ENCODE measurements at places on chromosomes 7 and 10.

- DNase-seq: peak; percentile 40
Observed at GRCh38 chr7:116218051-116218645, 7.8 kb downstream of the TES start.

GRCh38 chr10:86253091-86254072 is 113.2 kb downstream of the GRID1 start:
- DNase-seq: no peak

DNA sequence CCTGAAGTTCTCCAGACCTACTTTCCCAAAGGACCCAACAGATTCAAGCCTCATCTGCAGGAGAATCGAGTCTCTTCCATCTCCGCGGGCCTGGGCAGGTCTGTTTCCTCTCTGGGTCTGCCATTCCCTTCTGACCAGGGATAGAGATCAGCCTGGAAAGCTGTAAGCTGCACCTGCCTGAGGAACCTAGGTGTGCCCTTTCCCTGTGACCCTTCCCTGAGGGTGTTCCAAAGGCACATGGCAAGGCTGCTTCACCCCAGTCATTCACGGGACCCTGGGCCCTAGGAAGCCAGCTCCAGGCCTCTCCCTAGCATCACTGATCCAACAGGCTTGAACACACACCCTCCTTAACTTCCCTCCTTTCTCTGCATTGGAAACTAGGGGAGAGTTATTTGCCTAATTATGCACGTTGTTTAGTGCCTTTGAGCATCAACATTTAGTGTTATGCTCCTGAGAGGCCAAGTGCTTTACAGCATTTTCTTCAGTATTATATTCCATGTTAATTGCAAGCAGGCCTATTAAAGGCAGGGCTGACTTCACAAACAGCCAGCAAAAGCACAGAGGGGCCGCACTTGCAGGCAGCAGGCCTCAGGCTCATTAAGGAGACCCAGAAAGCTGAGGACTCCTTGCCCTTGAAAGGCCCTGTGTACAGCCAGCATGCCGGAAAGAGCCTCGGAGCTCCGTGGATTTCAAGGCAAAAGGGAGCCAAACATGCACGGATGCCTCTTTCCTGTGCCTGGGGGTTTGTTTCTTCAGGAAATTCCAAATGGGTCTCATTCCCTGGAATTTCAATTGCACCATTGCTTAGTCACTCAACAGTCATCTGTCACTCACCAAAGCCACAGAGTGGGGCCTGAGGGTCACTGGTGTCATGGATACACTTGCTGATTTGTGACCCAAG is 91.0 kb upstream of the FAM20C start:
- peak; percentile 54 for DNase-seq

DNA sequence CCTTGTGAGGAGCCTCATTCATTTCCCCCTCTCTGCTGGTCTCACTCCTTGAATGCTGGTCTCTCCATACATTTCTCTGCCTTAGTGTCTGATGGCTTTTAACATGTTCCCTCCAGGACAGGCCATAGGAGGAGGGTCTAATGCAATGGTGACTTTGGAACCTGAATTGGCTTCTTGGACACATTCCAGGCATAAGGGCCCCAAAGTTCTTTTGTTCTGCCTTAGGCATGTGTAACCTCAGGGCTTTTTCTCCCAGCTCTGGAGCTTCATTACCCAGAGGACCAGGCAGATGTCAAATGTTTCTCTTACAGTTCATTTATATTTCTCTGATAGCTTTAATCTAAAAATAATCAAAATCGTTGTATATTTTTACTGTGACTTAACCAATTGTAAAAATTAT is 162.6 kb downstream of the SDK1 start:
- DNase-seq: no peak

DNA sequence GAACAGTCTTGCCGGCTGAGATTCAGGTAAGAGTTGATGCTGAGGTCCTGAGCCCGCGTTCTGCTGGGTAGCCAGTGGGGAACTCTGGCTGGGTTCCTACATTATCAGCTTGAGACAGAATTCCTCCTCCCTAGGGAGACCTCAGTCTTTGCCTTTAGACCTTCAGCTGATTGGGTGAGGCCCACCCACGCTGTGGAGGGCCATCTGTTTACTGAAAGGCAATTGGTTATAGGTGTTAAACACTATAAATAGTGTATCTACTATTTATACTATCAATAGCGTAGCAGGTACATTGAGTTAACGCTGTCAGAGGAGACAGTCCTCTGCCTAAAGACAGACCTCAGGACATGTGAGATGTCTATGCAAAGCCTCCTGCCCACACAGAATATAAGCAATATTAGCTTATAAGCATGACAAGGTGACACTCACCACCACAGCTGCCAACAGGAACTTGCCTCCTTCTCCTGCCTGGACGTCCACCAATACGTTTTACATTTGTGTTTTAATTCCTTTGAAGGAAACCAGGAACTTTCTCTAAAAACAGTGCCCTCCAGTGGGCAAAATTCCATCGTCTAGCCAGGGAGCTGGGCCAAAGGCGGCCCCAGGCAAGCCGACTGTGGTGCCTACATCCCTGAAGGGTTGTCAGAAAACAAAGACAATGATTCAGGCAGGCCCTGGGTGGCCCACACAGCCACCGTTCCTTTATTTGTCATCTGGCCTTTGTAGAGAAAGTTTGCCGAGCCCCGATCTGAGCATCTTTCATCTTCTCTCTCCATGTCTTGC is 58.8 kb downstream of the INSIG1 start:
- no peak for DNase-seq

- peak; percentile 20 for DNase-seq
Observed at GRCh38 chr7:81719865-81720264, 50.0 kb downstream of the HGF start.

GRCh38 chr7:82313269-82313668 is 130.3 kb downstream of the CACNA2D1 start:
- no peak for DNase-seq

DNA sequence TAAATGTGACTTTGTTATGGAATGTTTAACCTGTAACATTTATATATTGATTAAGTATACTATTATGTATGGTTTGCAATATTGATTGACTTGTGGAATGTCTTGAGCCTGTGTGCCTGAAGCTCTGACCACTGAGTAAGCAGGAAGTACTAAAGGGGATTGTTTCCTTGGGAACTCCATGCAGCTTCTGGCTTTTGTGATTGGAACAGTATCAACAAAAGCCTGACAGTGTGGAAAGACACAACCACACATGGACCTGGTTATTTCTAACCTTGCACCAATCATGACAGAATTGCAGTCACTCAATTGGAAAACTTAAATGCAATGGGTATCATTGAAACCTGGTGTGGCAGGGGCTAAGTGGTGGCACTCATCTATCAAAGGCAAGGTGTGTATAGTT is 45.5 kb upstream of the PIK3CG start:
- peak; percentile 3 for DNase-seq

Measured in fibroblast of gingiva (primary cell).